Vagina (tissue), 2 donors: ENCODE measurements at places on chromosomes 12 and 14.

GRCh38 chr14:63493246-63493645 lies 49.9 kb downstream of the PPP2R5E start:
- no peak for DNase-seq

GRCh38 chr12:47022296-47022695 lies 57.1 kb upstream of the PCED1B start:
- DNase-seq: no peak

GRCh38 chr14:91098591-91098990 lies 15.3 kb upstream of the DGLUCY start:
- DNase-seq: no peak

GRCh38 chr12:107423531-107423930 lies 262.1 kb upstream of the PWP1 start:
- no peak for DNase-seq
